ENCODE measurements at places on chromosomes 1 and 21. TPM values are rescaled to one million over a fixed set of nuclear protein-coding genes. Genes with fewer than 3 reads are reported as not detected.

GRCh38 chr1:110713221-110713620 lies 38.5 kb upstream of the KCNA3 start:
- no peak overlapping the region for H3K27ac ChIP-seq
- no peaks in the 10 kb centered on the region for H3K36me3 ChIP-seq
- H3K27me3 ChIP-seq: no peaks in the 10 kb centered on the region

DNA sequence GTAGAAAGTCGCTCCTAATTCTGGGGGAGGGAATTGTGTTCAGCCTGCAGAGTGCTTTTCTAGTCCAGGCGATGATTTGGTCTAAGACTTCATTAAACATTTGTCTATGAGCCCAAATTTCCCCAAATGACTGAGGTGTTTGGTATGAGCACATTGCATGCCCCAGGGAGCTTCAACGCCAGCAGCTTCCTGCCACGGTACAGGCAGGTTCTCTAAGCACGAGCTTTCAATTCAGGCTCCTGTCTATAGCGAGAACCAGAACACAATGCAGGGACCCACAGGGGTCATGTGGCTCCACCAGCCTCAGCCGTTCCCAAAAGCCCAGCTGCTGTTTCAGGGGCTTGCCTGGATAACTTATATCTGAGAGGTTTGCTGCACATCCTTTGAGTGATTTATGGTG lies 34.1 kb upstream of the H6PD start:
- no peaks in the 10 kb centered on the region for H3K27me3 ChIP-seq
- no peaks in the 10 kb centered on the region for H3K36me3 ChIP-seq
- no peak overlapping the region for H3K4me3 ChIP-seq
- no peak overlapping the region for H3K27ac ChIP-seq

The GBP2 gene
- total RNA-seq: 72.9 TPM

The S100A7A gene
- total RNA-seq: not detected

DNA sequence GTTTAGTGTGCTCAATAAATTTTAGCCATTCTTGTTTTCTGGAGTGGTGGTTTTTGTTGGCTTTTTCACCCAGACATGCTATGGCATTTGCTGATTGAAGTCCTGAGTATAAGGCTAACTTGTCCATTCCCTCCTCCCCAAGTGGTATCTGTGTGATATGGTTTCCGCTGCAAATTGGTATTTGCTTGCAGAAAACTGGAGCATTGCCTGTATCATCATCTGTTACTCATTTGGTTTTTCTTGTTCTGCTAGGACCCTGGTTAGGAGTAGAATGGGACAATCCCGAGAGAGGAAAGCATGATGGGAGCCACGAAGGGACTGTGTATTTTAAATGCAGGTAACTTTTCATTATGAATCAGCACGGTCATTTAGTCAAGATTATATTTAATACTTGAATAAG lies 34.0 kb downstream of the TBCE start:
- no peak for DNase-seq
- no peak overlapping the region for H3K4me3 ChIP-seq
- no peaks in the 10 kb centered on the region for H3K4me1 ChIP-seq
- no peaks in the 10 kb centered on the region for H3K36me3 ChIP-seq
